Stimulated activated CD4-positive, alpha-beta T cell treated with anti-CD3 and anti-CD28 coated beads, Interleukin-12 subunit alpha, Interleukin-12 subunit beta, amount 100 ng/mL, for 4 hours (primary cell): ENCODE measurements at places on chromosomes 7 and 10.

DNA sequence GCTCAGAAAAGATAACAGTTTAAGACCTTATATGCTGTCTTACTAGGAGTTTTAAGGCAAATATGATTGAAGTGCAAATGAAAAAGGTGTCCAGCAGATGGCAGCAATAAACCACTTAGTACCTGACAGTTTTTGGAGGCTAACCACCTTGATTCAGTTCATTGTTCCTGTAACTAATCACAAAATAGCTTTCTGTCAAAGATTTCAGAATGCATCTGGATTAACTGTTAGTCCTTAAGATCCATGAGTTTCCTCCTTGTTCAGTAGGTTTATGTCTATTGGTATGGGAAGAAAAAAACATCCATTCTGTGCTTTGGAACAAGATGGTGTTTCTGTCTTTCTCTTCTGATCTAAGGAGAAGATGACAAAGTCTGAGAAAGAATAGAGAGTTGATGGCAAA is 46.6 kb downstream of the CCSER2 start:
- DNase-seq = no peak

GRCh38 chr7:33986451-33986850 is 81.1 kb downstream of the BMPER start:
- no peak for DNase-seq

- DNase-seq = no peak
Measured at GRCh38 chr7:117281562-117281961, 41.3 kb downstream of the WNT2 start.

GRCh38 chr10:21260506-21261149 is 264.9 kb downstream of the SKIDA1 start:
- DNase-seq = no peak

DNA sequence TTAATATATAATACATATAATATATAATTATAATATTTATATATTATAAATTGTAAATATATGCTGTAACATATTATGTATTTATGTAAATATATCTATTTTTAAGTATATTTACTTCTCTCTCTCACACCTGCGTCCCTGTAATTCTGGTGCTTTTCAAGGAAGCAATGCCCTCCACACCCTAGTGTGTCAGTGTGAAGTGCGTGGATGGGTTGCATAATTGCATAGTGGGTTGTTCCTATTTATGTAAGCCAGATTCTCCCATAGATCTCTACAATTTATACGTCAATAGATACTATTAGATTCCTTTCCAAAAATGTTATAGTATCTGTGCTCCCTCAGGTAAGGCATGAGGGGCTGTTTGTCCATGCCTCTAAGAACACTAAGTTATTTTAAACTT is 49.9 kb upstream of the CPN1 start:
- no peak for DNase-seq

DNA sequence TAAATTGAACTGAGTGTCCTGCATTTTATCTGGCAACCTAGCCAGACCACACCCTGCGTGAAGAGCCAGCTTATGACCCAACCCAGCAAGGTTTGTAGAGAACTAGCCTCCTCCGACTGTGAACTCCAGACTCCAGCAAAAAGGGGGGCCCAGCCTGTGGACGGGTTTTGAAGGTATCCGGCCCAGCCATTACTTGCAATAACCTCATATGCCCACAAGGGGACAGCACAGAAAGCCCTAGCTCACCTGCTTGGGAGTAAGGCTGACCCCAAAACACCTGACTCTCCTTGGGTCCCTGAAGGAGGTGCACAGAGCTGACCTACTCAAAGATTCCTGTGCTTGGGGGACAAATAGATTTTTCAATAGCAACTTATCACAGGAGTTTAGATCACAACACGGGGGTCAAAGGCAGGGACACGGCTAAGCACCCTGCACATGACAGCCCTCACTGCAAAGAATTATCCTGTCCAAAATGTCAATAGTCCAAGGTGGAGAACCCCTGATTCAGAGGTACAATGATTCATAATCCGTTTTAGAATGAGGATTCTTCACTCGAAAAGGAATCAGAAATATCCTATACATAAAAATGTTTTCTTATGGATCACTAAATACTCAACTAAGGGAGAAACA is 4.6 kb downstream of the TRPV6 start:
- DNase-seq = peak; percentile 35

GRCh38 chr7:8785081-8785480 is 351.7 kb downstream of the NXPH1 start:
- no peak for DNase-seq

- DNase-seq = no peak
Measured at GRCh38 chr7:74573512-74573911, 84.0 kb upstream of the GTF2I start.

GRCh38 chr7:151246102-151246850 is 2.2 kb downstream of the SMARCD3 start:
- no peak for DNase-seq

DNA sequence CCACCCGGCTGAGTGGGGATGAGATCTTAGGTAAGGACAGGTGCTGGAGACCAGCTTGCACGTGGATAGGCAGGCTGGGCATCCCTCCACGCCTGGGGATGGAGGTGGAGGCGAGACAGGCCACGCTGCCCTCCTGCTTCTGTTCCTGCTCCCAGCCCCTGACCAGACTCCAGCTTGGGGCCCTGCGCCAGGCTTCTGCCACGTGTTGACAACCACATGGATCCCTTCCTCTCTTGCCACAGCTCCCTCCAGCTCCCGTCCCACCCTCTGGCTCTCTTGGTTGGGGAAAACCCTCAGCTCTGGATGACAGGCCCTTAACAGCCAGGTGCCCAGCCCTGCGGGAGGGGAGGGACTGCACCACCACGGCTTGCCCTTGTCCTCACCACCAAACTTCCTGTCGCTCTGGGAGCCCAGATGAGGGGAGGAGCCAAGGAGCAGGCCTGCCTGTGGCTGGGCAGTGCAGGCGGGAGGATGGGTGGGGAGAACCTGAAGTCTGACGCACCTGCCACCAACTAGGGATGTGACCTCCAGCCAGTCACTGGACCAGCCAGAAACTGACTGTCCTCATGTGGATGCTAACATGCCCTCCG is 36.0 kb downstream of the KCNH2 start:
- peak; percentile 26 for DNase-seq

DNA sequence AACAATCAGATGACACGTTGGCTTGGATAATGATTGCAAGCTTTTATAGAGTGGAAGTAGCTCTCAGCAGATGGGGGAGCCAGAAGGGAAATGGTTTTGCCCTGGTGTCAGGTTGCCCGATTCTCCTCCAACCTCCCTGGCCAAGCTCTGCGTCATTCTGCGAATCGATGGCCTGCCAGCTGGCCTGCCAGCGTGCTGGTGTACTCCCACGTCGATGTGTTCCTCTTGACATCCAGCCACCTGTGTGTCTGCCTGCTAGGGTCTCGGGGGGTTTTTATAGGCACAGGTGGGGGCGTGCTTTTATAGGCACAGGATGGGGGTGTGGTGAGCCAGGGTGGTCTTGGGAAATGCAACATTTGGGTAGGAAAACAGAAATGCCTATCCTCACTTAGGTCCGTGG is 4.6 kb downstream of the NET1 start:
- no peak for DNase-seq

GRCh38 chr10:127322286-127322685 is 125.9 kb upstream of the INSYN2A start:
- no peak for DNase-seq

- no peak for DNase-seq
Measured at GRCh38 chr10:61967298-61967697, 65.8 kb downstream of the ARID5B start.

- no peak for DNase-seq
Measured at GRCh38 chr10:100531761-100532160, 2.1 kb upstream of the NDUFB8 start.

DNA sequence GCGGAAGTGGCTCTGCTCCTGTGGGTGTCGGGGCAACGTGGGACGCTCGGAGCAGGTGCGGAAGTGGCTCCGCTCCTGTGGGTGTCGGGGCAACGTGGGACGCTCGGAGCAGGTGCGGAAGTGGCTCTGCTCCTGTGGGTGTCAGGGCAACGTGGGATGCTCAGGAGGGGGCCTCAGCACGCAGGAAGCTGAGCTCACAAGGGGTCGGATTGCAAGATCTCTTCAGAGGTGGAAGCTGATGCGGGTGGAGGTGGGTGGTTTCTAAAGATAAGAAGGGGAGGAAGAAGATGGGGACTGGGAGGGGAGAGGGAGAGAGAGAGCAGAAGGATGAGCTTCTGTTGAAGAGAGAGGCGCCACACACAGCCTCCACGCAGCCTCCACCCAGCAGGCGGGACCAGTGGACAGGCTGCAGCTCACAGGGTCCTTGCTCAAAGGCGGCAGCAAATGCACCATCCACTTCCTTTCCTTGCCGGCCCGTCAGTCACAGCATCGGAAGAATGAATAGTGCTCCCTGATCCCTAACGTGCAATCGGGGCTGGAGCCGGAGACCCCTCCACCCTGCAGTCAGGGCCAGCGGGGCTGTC is 78.7 kb downstream of the PTPRN2 start:
- DNase-seq = no peak

DNA sequence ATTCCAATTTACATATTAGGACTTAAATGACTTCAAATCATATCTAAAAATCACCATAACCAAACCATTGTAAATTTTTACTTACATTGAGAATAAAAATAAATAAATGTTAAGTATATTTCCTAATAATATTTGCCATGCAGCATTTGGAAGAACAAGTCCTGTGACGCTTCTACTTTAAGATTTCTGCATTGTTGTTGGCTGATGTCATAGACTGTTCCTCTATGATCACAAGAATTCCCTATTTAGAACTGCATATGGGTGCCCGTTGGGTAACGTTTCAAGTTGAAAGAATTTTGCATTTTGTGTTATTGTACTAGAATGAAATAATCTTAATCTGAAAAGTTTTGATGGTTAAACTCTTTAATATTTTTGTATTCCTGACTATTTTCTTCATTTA is 5.1 kb upstream of the ITGB1 start:
- no peak for DNase-seq

DNA sequence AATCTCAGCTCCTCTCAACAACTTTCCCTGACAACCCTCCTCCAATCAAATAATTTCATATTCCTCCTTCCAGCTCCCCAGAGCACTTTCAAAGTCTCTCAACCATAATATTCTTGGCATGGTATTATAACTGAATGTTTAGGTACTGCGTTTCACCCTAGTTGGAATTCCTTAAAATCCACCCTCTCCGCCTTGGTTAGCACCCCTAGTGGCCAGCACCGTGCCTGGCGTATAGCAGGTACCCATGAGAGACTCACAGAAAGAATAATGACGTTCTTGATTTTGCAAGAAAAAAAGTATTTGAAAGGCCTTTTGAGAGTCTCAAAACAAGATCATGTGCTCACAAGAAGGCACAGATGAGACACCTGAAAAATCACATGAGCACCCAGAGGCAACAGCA is 50.9 kb downstream of the GLI3 start:
- DNase-seq = no peak

DNA sequence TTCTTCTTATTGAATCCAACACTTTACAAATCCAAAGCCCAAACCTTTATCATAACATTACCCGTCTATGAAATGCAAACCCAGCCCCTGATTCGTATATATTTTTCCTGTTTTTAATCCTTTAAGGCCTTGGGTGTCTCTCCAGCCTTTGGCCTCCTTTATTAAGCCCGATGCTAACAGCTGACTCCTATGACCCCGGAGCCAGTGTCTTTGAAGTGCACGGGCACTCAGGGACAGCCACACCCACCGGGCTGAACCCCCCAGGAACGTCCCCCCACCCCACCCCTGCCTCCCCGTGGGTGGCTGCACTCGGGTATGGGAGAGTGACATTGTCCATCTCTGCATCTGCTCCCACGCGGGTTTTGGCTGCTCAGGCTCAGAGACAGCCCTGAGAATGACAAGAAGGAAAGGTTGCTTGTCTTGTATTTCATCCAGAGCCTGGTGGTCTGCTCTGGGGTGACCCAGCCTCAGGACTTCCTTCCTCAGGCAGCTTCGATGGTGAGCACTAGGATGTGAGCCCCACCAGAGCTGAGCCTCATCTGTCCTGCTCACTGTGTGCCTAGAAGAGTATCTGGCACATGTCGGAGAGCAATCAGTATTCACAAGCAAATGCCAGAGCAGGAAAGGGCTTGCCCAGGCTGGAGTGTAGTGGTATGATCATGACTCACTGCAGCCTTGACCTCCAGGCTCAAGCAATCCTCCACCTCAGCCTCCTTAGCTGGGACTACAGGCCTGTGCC is 210.4 kb downstream of the SKIDA1 start:
- DNase-seq = no peak

- DNase-seq = no peak
Measured at GRCh38 chr10:132972986-132973902, 30.9 kb upstream of the CFAP46 start.

DNA sequence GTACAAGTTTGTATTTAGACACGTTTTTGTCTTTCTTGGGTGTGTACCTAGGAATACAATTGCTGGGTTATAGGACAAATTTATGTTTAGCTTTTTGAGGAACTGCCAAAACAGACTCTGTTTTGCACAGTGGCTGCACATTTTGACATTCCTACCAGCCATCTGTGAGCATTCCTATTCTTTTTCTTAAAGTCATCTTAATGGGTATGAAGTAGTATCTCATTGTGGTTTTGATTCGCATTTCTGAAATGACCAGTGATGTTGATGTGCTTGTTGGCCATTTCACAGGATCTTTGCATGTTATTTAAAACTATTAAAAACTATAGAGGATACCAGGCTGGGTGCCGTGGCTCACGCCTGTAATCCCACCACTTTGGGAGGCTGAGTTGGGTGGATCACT is 32.6 kb upstream of the IL15RA start:
- DNase-seq = no peak

DNA sequence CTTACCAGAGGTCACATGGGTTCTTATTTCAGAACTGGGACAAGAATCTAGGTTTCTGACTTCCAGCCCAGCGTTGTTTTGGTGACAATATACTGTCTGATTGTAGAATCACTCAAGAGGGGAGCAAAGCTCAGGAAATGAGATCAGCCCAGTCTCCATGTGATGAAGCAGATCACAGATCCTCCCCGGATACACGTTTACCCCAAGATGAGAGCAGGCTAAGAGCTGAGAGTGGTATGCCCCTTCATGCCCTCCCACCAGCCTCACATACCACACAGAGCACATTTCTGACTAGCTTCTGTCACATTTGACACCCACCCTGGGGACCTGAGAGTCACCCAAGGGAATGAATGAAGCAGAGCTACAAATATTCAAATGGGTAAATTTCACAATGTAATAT is 27.1 kb upstream of the PRKCQ start:
- DNase-seq = peak; percentile 32

DNA sequence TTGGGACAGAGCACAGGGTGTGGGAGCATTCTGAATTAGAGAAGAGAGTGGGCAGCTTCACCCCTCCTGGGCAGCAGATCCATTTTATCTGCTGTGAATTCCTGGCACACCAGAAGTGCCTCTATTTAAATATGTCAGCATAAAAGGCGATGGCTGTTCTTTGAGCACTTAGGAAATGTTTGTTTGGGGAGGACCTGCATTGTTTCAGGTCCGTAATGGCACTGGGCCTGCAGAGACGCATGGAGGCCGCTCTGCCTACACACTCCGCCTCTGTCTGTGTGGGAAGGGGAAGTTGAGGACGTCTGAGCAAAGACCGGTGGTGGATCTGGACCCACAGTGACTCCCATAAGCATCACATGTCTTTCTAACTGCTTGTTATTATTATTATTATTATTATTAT is 253.2 kb downstream of the CAMK1D start:
- DNase-seq = no peak
